ENCODE measurements at places on chromosomes 3 and 15. TPM values are rescaled to one million over a fixed set of nuclear protein-coding genes. Genes with fewer than 3 reads are reported as not detected.

AMOTL2 gene
- not detected for total RNA-seq

CCRL2 gene
- total RNA-seq: 1.7 TPM

GRCh38 chr15:42577514-42578031 is 2.2 kb downstream of the STARD9 start:
- peaks cover 43% of the 10 kb centered on the region for H3K4me1 ChIP-seq
- H3K36me3 ChIP-seq: peaks cover 6% of the 10 kb centered on the region
- no peak for DNase-seq
- H3K27me3 ChIP-seq: peaks cover 29% of the 10 kb centered on the region

DNA sequence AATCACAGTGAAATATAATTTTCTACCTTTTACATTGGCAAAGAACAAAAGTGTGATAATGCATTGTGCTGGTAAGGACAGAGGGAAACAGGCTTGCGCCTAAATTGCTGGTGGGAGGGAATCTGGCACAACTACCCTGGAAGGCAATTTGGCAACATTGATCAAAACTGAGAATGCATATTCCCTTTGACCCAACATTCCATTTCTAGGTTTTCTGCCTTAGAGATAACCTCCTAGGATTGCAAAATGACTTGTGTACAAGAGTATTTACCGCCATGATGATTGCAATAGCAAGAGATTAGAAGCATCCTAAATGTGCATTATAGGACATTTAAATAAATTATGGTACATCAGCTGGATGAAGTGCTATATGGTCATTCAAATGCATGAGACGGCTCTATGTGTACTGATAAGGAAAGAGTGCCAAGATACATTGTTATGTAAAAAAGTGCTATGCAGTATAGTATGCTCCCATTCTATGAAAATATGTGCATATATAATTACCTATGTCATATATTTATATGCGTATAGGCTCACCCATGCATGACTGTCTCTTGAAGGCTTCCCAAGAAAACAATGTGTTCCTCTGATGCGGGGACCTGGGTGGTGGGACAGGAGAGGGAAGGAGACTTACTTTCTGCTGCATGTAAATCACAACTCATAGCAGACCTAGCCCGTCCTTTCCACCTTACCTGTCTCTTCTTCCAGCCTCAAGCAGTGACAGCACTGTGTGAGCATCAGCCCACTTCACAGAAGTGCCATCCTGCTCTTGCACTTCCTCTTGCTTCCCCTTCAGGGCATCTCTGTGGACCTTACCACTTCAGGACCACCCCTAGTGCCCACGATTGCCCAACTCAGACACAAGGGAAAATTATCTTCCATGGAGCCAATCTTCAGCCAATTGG is 249.9 kb upstream of the TLE3 start:
- no peak overlapping the region for H3K27ac ChIP-seq
- DNase-seq: no peak
- peaks cover 30% of the 10 kb centered on the region for H3K27me3 ChIP-seq
- H3K36me3 ChIP-seq: no peaks in the 10 kb centered on the region

DNA sequence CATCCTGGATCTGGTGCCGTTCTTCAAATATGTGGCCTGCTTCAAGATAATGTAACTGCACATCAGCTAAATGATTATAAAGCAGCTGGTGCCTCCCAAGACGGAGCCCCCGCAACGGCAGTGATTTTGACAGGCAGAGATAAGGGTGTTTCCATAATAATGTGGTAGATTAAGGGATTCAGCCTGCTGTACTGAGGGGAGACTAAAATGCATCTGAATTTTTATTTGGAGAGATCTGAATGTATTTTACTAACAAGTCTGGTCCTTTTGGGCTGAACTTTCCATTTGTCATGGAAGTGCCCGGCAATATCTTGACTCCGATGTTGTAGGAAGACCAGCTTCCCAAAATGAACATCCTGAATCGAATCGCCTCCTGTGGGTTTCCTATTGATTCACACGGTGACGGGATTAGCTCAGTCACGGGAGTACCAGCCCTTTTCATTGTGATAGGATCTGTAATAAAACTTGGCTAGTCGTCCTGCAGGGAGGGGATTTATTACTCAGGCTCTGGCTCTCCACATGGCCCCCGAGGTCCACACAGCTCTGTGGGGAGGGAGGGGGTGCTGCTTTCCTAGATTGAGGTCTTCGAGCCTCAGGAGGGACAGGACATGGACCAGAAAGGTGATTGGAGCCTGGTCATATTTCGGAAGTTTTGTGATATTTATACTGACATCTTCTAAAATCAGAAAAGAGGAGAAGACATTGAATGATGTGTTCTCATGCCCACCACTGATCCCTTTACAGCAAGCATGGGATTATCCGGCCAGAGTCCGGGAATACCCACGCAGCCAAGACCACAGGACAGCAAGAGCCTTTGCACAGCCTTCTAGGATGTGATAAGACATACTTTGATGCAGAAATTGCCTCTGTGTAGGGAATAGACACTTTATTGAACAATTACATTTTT is 2.5 kb upstream of the PCSK6 start:
- no peak for DNase-seq
- H3K27me3 ChIP-seq: peaks cover 59% of the 10 kb centered on the region
- no peak overlapping the region for H3K27ac ChIP-seq

- no peaks in the 10 kb centered on the region for H3K36me3 ChIP-seq
- DNase-seq: no peak
- H3K27ac ChIP-seq: no peak overlapping the region
- H3K4me3 ChIP-seq: no peak overlapping the region
- H3K4me1 ChIP-seq: no peaks in the 10 kb centered on the region
Measured at GRCh38 chr15:100713163-100713867, 110.9 kb downstream of the ASB7 start.

SLITRK3 gene
- not detected for total RNA-seq

CAND2 gene
- 0.75 TPM for total RNA-seq

DNA sequence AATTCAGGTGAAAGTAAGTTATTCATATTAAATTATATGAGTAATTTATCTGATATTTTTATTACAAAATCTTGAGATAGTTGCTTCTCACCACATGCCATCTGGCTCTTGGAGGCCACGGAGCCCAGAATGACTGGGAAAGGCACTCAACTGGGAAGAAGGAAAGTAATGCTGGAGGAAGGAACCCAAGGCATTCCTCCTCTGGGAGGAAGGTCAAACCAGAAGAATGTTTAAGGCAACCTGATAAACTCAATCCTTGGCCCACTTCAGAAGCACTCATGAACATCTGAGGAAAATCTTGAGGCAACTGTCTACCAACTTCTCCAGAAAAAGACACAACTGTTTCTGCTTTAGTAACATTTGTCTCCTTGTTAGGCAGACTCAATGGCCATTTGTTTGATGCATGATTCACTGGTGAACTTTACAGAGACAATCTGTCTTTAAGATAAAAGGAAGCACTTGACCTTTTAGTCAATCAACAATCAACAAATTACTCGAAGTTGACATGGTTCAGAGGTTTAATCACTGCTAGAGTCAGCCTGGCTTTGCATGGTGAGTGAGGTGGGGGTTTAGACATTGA is 261.4 kb upstream of the MME start:
- H3K4me3 ChIP-seq: no peak overlapping the region
- H3K4me1 ChIP-seq: no peaks in the 10 kb centered on the region
- H3K27me3 ChIP-seq: no peaks in the 10 kb centered on the region
- H3K27ac ChIP-seq: no peak overlapping the region

IL16 gene
- total RNA-seq: 97.2 TPM

IQCF5 gene
- total RNA-seq: not detected

ESYT3 gene
- 0.17 TPM for total RNA-seq

DNA sequence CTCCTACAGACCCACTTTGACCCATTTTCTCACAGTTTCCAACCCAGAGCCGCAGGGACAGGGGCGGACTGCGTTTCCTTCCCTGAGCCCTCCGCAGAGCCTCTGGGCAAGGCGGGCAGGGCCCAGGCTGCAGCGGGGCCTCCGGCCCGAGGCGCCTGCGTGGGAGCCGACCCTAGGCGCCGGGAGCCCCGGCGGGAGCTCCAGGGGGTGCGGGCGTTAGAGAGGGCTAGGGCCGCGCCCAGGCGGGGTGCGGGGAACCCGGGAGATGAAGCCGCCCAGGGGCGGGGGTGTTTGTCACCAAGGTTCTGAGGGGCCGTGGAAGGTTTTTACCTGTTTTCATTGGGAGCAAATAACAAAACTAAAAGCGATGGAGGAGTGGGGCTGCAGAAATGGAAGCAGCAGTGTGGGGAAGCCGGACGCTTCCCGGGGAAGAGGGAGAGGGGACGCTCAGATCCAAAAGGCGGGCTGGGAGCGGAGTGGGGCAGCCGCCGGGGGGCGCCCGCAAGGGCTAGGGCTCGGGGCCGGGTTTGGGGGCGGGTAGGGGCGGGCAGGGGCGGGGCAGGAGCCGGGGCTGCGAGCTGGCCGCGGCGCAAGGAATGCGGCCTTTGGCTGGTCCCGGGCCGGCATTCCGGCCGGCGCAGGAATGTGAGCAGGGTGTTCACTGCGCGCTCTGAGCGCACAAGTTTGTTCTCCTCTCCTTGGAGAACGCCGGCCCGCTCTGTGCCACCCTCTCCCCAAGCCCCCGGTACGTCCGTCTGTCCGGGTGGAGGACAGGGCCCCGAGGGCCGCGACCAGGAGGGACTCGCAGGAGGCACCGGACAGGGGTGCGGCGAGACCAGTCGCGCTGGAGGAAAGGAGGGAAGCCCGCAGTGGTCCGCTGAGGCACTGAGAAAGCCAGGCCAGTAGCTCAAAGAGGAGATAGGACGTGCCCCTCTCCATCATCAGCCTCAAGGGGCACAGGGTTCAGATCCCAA is 61.1 kb downstream of the AMOTL2 start:
- H3K4me1 ChIP-seq: peaks cover 2% of the 10 kb centered on the region
- no peaks in the 10 kb centered on the region for H3K36me3 ChIP-seq
- no peak overlapping the region for H3K27ac ChIP-seq
- DNase-seq: no peak
- H3K27me3 ChIP-seq: peaks cover 49% of the 10 kb centered on the region

DNA sequence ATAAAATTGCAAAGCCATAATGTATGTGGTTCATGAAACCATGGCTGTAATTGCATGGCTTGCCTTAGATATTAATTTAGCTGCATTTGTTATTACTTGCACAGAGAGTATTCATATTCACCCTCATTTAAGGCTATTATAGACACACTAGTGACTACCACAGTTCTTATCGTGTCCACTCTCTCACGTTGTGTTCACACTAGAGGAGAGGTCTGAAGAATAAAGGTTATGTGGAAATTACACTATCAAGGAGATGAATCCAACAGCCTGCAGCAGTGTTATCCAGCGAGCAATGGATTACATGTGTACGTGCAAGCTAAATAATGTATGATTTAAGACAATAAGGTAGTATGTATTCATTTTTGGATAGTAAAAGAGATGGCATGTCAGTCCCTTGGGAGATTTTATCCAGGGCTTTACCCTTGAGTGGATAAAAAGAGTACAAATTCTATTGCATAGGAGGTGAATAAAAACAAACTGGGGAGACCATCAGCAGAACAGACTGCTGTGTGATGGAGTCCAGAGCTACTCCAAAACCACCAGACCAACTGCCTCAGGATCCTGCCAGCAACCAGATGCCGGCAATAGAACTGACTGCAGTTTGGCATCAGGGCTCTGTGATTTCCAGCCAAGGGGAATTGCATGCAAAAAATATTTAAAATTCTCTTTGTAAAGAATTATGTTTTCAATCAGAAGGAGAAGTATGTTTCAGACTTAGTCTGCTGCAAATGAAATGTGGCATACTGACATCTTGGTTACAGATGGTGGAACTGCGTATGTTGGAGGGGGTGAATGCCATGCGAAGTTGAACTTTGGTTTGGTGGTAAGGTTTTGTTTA is 146.6 kb downstream of the RBMS3 start:
- no peak overlapping the region for H3K27ac ChIP-seq
- H3K4me3 ChIP-seq: no peak overlapping the region
- H3K4me1 ChIP-seq: no peaks in the 10 kb centered on the region
- no peak for DNase-seq

COLQ gene
- 1.7 TPM for total RNA-seq

DNA sequence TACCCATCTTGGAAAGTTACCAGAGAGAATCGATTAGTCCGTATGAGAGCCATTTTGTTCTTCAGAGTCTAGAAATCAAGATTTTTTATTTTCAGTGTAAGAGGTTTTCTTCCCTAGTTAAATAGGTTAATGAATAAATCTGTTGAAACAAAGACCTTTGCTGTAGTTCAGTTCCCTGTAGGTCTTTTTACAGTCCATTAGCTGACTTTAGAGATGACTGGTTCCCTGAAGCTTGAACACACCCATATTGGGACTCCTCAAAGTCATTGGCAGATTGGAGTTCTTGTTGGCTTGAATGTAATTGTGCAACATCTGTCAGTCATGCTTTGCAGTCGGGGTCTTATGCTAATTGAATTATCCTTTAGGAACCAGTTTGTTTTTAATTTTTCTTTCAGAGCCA is 45.3 kb downstream of the SEMA6D start:
- H3K36me3 ChIP-seq: no peaks in the 10 kb centered on the region
- H3K27ac ChIP-seq: no peak overlapping the region
- H3K4me1 ChIP-seq: no peaks in the 10 kb centered on the region
- H3K27me3 ChIP-seq: no peaks in the 10 kb centered on the region
- no peak overlapping the region for H3K4me3 ChIP-seq
- DNase-seq: no peak

DNA sequence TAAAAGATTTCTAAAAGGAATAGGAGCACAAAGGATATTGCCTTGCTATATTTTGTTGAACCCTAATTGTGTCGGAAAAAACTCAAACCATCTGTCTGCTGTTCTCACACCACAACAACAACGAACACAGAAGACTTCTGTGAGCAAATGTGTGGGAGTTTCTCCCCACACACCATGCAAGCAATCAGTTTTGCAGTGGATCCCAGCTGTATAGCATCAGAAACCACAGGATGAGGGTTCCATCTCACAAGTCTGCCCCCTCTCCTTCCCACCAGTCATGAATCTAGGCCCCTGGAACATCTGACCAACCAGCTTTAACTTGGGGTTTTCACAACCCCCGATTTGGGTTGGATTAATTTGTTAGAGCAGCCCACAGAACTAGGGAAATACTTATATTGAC is 91.3 kb upstream of the SLC4A7 start:
- no peak overlapping the region for H3K4me3 ChIP-seq
- DNase-seq: no peak
- H3K4me1 ChIP-seq: peaks cover 11% of the 10 kb centered on the region

GRCh38 chr3:81913886-81914663 is 152.6 kb upstream of the GBE1 start:
- no peaks in the 10 kb centered on the region for H3K36me3 ChIP-seq
- no peaks in the 10 kb centered on the region for H3K27me3 ChIP-seq
- H3K27ac ChIP-seq: no peak overlapping the region
- no peak overlapping the region for H3K4me3 ChIP-seq
- no peak for DNase-seq
- no peaks in the 10 kb centered on the region for H3K4me1 ChIP-seq

- H3K4me3 ChIP-seq: no peak overlapping the region
- DNase-seq: no peak
- H3K27ac ChIP-seq: no peak overlapping the region
- peaks cover 17% of the 10 kb centered on the region for H3K27me3 ChIP-seq
- H3K4me1 ChIP-seq: no peaks in the 10 kb centered on the region
Measured at GRCh38 chr3:112273536-112273935, 20.5 kb downstream of the SLC9C1 start.

- H3K4me1 ChIP-seq: peaks cover 3% of the 10 kb centered on the region
- H3K27me3 ChIP-seq: peaks cover 10% of the 10 kb centered on the region
- H3K4me3 ChIP-seq: no peak overlapping the region
- H3K27ac ChIP-seq: no peak overlapping the region
- no peak for DNase-seq
Measured at GRCh38 chr15:39499681-39500080, 81.2 kb upstream of the THBS1 start.

Measured in activated CD4-positive, alpha-beta T cell treated with anti-CD3 and anti-CD28 coated beads, Interleukin-2, amount 10 ng/mL, durations not matched to agents 24 days and 14 days (primary cell).